ENCODE measurements at places on chromosomes 5 and 9.

DNA sequence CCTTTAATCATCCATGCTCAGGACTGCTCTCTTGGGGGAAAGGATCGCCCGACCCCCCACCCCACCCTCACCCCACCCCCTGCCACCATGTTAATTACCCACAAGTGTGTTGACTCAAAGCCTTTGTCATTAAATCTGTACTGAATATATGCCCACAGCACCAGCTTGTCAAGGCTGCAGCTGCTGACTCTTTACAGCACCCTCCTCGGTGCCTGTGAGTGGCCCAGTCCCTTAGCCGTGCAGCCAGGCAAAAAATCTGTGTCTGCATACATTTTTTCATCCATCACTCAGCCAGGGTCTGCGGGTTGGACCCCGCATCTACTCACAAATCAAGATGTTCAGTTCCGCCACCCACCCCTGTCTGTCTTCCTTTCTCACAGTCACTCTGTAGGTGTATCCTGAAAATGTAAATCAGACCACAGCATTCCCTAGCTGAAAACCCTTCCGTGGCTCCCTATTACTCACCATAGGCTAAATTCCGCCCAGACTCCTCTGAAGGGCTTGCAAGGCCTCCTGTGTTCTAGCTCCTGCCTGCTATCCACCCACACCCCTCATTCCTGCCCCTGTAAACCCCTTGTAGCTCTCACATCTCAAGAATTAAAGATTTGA lies 53.7 kb upstream of the KCNIP1 start:
- no peak for DNase-seq

DNA sequence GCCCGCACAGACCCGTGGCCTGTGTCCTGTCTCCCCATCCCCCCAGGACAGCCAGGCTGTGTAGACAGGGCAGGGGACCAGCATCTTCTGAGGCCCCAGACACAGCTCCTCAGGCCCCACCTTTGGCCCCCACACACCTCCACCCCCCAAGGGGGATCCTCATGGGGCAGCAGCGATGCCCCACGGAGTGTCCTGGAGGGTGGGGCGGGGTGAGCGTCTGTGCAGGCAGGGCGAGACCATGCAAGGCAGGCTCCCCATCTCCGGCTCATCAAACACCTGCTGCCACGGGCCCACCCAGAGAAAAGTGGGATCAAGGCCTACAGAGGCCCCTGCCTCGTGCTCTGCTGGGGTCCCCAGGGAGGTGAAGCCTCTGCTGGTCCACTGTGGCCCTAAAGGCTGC lies 118.7 kb upstream of the FOXD4L5 start:
- no peak for DNase-seq

DNA sequence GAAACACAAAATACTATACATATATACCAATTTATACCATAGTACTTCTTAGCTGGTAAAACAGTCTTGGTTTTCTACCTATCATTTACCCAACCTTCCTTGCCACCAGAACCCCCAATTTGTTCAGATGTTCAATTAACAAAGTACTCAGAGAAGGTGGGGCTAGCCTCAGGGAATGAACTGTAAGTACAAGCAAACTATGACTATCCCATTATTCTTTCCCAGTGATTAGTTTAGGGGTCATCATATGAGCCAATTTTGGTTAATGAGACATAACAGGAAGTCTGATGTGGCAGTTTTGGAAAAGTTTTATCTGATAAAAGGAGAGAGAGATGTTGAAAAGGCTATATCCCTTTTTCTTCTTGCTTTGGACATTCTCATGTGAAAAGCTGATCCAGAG lies 125.8 kb downstream of the DTWD2 start:
- peak; percentile 16 for DNase-seq

- no peak for DNase-seq
Measured at GRCh38 chr9:87547671-87548081, 50.0 kb downstream of the DAPK1 start.

DNA sequence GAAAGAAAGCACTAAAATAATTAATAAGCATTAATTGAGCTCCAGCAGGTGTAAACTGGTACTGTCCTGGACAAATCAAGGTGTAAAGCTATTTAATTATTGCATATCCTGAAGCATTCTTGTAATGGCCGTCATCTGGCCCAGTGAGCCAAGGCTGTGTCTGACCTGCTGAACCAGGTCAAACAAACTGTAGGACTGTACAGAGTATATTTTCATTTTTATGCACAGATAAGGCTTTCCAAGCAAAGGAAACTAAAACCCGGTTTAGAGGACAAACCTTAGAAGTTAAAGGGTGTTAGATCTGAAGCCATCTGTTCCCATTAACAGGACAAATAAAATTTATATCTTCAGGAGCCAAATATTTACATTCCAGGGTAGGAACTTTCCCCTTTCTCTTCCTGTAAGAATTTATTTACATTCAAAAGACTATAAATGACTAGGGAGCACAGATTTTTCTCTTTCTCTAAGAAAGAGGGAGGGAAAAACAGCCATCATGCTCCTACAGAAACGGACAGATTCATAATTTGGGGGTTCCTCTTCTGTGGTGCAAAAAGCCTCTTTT lies 69.8 kb downstream of the ESM1 start:
- no peak for DNase-seq

DNA sequence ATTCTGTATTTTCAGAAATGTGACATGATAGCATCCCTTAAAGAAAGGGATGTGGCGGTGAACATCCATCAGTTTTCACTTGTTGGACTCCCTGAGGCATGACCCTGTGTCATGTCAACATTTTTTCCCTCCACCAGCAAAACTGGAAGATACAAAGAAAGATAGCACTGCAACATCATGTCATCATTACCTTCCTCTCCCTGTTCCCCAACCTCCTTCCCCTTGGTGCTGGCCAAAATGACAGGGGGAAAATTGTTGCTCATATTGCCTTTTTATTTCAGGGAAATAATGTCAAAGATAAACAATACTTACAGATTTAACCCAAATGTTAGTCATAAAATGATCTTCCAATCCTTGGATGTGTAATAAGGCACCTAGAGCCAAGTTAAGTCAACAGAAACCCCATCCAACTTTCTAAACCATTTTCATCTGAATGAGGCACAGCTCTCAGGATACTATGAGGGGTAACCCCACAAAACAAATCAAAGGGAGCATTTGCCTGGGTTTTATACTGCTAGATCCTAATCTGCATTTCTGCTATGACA lies 644.3 kb downstream of the ACTL7B start:
- no peak for DNase-seq

GRCh38 chr9:84419031-84419602 lies 78.6 kb upstream of the SLC28A3 start:
- no peak for DNase-seq

GRCh38 chr9:133655701-133656100 lies 19.5 kb downstream of the DBH start:
- no peak for DNase-seq

DNA sequence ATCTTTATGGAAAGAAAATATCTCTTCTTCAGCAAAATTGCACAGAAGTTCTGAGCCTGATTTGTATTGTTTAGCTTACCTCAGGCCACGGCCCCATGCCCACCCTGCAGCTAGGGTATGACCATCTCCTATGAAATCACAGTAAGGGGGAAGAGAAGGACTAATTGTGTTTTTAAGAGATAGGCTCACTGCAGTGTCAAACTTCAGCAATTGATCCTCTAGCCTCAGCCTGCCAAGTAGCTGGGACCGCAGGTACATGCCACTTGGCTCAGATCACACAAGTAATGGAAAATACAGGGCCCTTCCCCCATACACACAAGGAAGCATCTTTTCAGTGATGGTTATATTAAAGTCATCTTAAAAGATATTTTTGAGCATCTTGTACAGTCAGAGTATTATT lies 60.0 kb downstream of the DMAC1 start:
- DNase-seq: no peak
